Activated naive CD4-positive, alpha-beta T cell treated with anti-CD3 and anti-CD28 coated beads for 36 hours (primary cell): ENCODE measurements at places on chromosomes 3 and 15. TPM values are rescaled to one million over a fixed set of nuclear protein-coding genes. Genes with fewer than 3 reads are reported as not detected.

DNA sequence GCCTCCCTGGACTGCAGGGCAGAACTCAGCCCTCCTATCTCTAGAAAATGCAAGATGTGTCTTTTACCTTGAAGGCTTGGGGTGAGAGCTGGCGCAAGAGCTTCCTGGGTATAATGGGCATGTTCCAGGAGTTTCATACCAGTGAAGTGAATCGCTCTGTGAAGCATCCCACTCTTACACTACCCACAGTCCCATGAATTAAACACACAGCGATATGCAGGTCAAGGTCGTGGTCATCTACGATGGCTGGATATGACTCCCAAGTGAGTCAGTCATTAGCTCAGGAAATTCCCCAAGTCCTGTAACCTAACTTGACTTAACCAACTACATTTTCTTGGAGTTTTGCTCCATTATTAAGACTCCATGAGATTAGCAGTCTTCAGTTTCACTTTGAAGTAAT, 439.7 kb downstream of the NTRK3 start:
- DNase-seq: no peak

GRCh38 chr15:69920221-69920620, 177.5 kb downstream of the TLE3 start:
- DNase-seq: no peak

RTP1 gene
- not detected for total RNA-seq

DNA sequence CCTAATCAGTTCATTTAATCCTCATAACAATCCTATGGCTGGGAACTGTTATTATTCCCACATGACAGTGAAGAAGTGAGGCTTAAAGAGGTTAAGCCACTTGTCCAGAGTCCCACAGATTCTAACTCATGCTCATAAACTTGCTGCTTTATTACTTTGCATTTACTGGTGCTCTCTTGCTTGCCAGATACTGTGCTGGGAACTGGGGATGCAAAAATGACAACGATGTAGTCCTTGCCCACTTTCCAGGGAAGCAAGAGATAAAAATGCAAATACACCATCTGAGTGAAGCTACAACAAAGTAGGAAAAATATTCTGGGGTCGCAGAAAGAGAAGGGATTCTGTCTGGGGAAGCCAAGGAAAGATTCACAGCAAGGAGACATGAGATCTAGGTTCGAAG, 335.0 kb downstream of the VPS13C start:
- DNase-seq: no peak

ATP11B gene
- 86.6 TPM for total RNA-seq

DNA sequence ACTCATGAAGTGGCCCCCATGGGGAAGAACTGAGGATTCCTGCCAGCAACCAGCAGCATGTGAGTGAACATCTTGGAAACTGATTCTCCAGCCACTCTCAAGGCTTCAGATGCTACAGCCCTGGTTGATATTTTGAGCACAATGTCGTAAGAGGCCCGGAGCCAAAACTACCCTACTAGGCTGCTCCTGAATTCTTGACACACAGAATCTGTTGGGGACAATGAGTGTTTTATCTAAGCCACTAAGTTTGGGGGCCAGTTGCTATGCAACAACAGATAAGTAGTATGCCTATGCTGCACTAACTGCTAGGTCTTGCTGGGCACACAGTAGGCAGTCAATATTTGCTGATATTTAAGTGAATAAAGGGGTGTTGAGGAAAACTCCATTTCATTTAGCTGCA, 89.9 kb upstream of the CHL1 start:
- DNase-seq: no peak

GRCh38 chr3:66407611-66408218, 93.1 kb downstream of the LRIG1 start:
- peak; percentile 81 for DNase-seq

- no peak for DNase-seq
Observed at GRCh38 chr3:191263365-191263764, 64.3 kb downstream of the OSTN start.

GRCh38 chr3:119352863-119353527, 58.8 kb downstream of the ARHGAP31 start:
- DNase-seq: peak; percentile 13

SERPINI2 gene
- total RNA-seq: not detected

DNA sequence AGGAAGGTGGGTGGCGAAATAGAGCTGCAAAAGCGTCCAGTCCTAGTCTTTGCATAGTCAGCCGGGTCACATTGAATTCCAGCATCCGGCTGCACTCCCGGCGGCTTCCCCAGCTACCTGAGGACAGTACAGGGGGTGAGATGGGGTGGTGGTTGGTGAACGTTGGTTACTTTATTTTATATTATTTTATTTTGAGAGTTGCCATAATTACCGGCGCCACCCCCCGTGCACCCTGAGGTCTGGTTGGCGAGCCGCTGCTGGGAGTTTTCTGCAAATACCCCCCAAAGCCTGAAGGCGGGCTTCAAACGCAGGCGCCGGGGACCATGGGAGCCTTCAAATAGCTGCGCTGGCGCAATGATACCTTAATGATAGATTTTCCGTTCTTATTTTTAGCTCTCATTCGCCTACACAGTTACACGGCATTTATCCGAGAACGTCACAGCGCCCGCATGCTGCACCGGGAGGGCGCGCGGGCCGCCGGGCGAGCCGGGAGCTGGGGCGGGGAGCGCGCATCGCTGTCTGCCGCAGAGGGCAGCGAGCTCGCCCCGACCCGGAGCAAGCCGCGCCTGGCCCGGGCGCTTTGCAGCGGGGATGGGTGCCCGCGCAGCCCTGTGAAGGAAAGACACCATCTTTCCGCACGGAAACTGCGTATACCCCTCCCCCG, 756 bp upstream of the RASGRF1 start:
- peak; percentile 13 for DNase-seq

GABRR3 gene
- not detected for total RNA-seq

IL16 gene
- 36.4 TPM for total RNA-seq

- no peak for DNase-seq
Observed at GRCh38 chr3:127658234-127658633, 14.5 kb upstream of the ABTB1 start.
